KBM-7 (cell line): ENCODE measurements at places on chromosomes 4 and X.

GRCh38 chr4:184475096-184475461 is 729 bp upstream of the IRF2 start:
- peak; percentile 65 for DNase-seq

GRCh38 chr4:13933191-13933590 is 305.7 kb upstream of the BOD1L1 start:
- no peak for DNase-seq

GRCh38 chrX:132738951-132739350 is 219.5 kb downstream of the HS6ST2 start:
- no peak for DNase-seq

- DNase-seq: no peak
Measured at GRCh38 chr4:75989846-75990528, 758 bp downstream of the SDAD1 start.

GRCh38 chr4:81237791-81238190 is 22.8 kb upstream of the PRKG2 start:
- DNase-seq: no peak

GRCh38 chrX:68669871-68670270 is 22.4 kb downstream of the STARD8 start:
- no peak for DNase-seq

DNA sequence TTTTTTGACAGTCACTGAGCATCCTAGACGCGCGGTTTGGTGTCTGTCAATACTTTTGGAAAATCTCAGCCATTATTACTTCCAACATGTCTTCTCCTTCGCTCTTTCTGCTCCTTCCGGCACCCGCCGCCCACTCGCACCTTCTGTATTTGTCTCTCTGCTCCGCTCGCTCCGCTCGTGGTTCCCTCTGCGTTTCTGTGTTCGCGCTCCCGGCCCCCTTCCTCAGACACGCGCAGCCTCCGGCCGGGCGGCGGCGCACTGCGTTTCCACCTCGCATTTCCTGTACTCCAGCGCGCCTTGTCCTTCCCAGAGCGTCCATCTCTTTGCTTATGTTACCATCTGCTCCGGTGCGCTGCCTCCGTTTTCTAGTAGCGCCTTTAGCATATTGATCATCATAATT is 21.1 kb downstream of the PDE6B start:
- no peak for DNase-seq

DNA sequence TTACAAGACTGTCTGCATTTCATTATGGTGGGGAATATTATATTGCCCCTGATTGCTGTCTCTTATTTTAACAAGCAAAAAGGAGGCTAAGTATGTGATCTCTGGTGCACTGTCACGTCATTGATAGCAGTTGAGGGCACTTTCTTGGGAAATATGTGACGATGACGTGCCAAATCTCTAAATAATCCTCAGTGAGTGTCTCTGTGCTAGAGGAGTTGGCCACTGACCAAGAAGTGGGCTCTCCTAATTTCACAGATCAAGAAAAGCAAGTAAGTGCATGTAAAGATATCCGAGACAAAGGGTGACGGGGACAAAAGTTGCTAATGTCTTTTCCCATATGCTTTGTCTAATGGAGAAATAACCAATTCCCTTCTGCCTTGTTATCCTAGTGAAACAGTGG is 487.4 kb upstream of the TENM3 start:
- DNase-seq: no peak

DNA sequence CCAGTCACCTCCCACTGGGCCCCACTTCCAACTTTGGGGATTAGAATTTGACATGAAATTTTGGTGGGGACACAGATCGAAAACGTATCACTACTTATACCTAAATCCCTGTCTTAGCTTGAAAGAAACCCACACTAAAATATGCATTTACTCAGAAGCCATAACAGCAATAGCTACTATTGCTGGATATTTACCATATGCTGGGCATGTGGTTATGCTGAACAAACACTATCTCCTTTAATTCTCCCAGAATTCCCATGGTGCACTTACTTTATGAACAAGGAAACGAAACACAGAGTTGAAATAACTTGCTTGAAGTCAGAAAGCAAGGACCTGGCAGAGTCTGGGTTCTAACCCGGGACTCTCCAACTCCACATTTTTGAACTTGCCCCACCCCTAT is 39.3 kb downstream of the CYTL1 start:
- DNase-seq: no peak
